BE2C (cell line): ENCODE measurements at places on chromosomes 13 and 19.

- DNase-seq: no peak
These were observed 17.9 kb upstream of the RNF17 start for GRCh38 chr13:24745861-24746617.

GRCh38 chr13:23268441-23268840 lies 87.7 kb downstream of the SGCG start:
- DNase-seq: no peak

- no peak for DNase-seq
These were observed 257.8 kb downstream of the FOXO1 start for GRCh38 chr13:40408602-40409001.

DNA sequence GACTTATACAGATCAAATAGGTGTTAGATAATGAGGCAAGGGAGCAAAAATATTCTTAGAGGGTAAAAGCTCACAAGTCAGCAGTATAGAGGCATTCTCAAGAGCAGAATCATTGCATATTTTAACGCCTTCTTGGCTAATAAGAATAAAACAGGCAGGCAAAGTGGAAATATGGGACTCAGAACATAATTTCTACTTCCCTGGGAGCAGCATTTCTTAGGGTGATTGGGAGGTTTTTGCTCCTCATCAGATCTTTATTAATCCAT lies 39.6 kb downstream of the LHFPL6 start:
- no peak for DNase-seq

- peak; percentile 75 for DNase-seq
These were observed 36.4 kb upstream of the NANOS3 start for GRCh38 chr19:13840305-13841085.

DNA sequence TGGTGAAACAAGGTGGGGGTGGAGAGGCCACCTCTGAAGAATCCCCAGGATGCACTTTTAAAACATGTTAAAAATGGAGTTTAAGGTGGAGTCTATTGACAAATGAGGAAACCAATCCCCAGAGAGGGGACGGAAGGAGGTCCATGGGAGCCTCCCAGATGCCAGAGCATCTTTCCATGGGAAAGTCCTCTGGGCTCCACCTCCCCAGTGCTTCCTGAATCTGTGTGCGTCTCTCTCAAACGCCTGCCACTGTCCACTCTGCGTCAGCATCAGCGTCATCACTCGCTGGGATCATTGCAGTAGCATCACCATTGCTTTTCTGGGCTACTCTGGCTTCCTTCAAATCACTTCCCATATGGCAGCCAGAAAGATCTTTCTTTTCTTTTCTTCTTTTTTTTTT lies 6.2 kb downstream of the GPR4 start:
- DNase-seq: no peak

DNA sequence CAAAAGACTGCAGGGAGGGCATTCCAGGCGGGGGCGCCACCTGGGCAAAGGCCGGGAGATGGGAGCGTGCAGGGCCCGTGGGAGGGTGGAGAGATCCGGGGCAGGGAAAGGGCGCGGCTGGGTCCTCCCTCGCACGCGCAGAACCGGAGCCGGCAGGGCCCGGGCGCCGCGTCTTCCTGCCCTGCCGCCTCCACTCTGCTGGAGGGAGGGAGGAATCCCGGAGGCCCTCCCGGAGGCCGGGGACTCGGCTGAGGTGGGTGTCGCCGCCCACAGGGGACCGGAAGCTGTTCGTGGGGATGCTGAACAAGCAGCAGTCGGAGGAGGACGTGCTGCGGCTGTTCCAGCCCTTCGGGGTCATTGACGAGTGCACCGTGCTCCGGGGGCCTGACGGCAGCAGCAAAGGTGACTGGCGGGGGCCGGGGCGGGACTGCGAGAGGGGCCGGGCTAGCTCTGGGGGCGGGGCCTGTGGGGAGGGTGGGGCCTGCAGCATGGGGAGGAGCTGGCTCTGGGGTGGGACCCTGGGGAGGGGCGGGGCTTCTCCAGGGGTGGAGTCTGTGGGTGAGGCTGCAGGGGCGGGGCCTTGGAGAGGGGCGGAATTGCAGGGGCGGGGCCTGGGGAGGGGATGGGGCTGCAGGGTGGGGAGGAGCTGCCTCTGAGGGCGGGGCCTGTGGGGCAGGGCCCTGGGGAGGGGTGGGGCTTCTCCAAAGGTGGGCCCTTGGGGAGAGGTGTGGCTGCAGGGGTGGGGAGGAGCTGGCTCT lies 51.3 kb downstream of the CELF5 start:
- DNase-seq: peak; percentile 99

GRCh38 chr19:56765137-56765536 lies 75.4 kb downstream of the PEG3 start:
- DNase-seq: peak; percentile 24

GRCh38 chr19:33612928-33613619 lies 8.7 kb upstream of the CHST8 start:
- no peak for DNase-seq

GRCh38 chr13:98954313-98954712 lies 23.6 kb downstream of the DOCK9 start:
- no peak for DNase-seq

DNA sequence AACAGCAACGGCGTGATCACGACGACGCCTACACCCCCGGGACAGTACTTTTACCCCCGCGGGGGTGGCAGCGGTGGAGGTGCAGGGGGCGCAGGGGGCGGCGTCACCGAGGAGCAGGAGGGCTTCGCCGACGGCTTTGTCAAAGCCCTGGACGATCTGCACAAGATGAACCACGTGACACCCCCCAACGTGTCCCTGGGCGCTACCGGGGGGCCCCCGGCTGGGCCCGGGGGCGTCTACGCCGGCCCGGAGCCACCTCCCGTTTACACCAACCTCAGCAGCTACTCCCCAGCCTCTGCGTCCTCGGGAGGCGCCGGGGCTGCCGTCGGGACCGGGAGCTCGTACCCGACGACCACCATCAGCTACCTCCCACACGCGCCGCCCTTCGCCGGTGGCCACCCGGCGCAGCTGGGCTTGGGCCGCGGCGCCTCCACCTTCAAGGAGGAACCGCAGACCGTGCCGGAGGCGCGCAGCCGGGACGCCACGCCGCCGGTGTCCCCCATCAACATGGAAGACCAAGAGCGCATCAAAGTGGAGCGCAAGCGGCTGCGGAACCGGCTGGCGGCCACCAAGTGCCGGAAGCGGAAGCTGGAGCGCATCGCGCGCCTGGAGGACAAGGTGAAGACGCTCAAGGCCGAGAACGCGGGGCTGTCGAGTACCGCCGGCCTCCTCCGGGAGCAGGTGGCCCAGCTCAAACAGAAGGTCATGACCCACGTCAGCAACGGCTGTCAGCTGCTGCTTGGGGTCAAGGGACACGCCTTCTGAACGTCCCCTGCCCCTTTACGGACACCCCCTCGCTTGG lies 966 bp downstream of the JUNB start:
- peak; percentile 83 for DNase-seq

- DNase-seq: no peak
These were observed 16.5 kb downstream of the ACP7 start for GRCh38 chr19:39100500-39101166.

DNA sequence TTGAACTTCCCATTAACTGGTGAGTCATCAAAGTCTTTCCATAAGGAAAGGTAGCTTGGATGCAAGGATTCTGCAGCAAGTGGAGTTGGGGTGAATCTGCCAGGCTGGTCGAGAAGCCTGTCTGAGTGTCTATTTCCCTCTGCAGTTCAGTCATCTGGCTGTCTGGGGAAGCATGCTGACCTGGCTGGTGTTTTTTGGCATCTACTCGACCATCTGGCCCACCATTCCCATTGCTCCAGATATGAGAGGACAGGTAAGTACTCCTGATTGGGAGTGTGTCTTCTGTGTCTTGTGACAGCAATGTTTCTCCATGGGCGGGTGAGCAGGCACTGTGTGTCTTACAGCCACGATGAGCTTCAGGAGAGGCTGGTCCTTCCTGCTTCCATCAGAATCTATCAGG lies 189.7 kb downstream of the SHISA2 start:
- DNase-seq: no peak
